Uterus (tissue), 4 donors: ENCODE measurements at places on chromosomes 1 and 21.

DNA sequence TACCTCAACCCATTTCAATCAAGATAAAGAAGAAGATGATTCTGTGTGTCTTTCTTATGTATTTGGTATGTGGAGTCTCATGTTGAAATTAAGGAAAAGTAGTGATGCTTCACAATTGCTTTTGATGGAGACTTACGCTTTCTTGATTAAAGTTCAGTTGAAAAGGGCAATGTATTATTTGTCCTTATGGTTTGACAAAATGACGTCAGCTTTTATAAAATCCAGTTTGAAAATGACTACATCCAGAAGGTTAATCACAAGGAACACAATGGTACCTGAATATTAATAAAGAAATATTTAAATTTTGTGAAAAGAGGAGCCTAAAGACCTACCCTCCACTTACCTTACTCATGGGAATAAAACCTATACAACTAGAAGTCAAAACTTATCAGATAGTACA, 4.4 kb downstream of the KRTAP26-1 start:
- no peak for DNase-seq

DNA sequence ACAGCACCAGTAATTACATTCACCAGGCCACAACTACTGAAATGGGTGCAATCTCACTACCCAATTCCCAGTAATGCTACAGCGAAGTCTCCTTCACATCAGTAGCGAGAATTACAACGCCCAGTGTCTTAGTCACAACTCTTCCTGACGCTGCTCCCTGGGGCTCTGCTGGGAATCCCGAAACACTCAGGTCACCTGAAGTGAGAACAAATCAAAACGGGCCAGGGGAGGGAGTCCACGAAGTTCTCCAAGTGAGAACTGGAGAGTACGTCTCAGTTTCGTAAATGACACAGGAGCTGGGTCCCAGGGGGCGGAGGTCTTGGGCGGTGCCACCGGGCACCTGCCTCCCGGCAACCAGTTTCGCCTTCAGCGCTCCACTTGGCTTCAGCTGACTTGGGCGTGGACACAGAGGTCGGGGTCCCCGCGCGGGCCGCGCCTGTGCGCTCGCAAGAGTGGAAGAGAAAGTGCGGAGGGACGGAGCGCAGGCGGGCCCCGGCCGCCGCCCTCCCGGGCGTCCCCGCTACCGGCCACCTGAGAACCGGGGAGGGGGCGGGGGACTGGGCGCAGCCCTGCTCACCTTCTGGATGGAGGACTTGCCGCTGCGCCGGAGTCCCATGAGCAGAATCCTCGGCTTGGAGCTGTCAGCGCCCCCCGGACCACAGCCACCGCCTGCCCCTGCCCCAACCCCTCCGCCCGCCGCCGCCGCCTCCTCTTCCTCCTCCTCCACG, 575 bp downstream of the RRAGC start:
- DNase-seq: peak; percentile 30

DNA sequence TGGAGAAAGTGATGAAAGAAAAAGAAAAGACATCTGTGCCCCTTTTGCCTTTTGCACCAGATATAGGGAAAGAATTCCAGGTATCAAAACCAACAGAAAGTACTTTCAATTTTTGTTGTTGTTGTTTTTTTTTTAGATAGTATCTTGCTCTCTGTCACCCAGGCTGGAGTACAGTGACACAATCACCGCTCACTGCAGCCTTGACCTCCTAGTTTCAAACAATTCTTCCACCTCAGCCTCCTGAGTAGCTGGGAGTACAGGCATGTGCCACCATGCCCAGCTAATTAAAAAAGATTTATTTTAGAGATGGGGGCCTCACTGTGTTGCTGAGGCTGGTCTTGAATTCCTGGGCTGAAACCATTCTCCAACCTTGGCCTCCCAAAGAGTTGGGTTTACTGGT, 31.3 kb upstream of the IVNS1ABP start:
- DNase-seq: no peak

- DNase-seq: no peak
Measured at GRCh38 chr21:42019101-42019605, 9.0 kb upstream of the ZBTB21 start.

DNA sequence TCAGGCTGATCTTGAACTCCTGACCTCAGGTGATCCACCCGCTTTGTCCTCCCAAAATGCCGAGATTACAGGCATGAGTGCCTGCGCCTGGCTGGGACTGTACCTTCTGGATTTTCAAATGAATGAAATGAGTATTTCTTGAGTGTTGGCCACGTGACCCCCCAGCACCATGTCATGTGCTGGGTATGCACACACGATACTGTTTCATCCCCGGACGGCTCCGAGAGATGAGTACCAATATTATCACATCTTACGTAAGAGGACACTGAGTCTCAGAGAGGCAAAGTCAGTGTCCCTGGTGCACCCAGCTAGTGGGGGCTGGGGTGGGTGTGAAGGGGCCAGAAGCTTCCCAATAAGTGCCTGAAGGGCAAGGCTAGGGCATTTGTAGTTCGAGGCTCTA, 780 bp upstream of the CROCC start:
- no peak for DNase-seq

DNA sequence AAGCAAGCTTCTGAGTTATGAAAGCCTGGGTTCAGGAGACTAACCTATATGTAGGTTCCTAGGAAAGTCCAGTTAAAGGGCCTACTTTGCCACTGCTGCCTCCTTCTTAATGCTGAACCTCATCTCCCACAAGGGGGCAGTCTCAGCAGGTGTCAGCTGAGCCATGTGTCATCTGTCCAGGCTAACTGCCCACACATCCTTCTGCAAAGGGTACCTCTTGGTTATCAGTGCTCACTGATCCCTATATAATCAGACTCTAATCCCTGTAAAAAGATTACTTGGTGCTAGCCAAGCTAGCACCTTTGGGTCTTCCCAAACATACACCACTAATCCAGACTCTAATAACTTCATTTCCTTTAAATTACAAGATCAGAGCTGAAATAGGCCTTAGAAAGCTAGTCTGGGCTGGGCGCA, 9.0 kb downstream of the PRDX1 start:
- DNase-seq: no peak

- no peak for DNase-seq
Measured at GRCh38 chr1:3530086-3530925, 75.8 kb downstream of the ARHGEF16 start.
